ENCODE measurements at places on chromosomes 12 and 14.
A peak's percentile ranks its signal among the peaks of the same experiment; 100 is the strongest.

GRCh38 chr14:90381999-90382451 is 14.8 kb upstream of the CALM1 start:
- peak; percentile 49 for DNase-seq

DNA sequence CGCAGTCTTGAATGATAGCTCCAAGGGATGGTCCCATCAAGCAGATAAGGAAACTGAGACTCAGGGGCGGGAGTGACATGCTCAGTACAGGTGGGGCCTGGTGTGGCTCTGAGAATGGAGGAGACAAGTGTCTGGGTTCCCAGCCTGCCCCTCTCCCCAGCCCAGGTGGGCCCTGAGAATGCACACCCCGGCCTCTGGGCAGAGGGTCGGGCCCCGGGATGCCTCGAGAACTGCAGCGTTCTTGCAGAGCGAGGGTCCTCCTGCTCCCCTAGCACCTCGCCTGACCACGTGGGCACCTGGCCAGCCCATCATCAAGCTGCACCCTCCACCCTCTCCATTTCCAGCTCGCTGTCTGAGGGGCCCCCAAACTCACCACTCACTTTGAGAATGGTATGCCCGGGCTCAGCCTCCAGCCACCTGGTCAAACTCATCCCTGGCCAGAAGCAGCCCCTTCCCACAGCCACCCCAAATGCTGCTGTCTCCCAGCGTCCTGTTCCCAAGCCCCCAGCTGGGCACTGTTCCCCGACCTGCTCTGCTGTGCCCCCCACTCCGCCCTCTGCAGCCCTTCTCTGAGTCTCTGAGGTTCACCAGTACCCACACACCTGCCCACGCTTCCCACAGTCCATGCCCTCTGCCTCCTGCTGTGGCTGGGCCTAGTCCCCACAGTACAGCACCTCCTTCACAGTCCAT is 44.3 kb downstream of the CYP46A1 start:
- no peak for DNase-seq

DNA sequence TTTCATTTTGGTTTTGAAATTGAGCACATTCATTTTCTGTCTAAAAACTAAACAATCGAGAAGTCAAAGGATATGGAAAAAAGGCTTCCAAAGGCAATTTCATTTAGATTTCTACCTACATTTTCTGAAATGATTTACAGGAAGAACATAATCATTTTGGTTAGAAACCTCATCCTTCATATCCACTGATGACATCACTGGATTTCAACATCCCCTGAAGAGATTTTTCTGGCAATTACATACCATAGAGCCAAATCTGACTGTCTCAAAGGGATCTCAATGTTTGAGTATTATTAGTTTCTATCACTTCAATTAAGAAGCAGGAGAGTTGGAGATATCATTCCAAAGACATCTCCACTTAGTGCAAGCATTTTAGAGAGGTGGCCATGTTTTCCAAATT is 137.8 kb downstream of the TTC7B start:
- DNase-seq = no peak

DNA sequence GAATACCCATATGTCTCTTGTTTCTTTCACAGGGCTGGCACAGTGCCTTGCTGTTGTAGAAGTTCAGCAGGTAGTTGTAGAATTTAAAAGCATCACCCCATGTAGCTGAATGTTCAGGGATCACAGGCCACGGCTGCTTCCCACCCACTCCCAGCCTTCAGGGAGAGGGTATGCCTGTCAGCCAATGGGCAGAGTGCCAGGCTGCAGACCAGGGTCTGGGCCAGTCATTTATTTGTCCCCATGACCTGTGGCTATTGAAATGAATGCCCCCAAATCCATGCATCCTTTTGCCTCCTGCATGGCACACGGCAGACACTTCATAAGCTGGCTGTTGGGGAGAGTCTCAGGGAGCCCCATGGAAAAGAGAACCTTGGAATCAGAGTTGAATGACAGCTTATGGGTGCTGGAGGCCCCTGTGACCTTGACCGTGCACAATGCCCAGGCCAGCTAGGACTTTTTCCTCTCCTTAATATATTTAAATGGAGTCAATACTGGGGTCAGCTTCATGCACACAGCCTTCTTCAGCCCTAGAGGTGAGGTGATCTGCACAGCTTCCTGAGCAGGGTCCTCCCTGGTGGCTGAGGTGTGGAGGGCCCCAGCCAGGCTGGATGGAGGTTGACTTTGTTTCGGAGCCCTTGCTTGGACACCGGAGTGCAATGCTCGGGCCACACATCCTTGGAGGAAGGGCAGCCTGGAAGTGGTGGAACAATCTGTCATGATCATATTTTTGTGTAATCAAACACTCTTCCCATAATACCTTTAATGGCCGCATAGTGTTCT is 45.3 kb downstream of the PRMT8 start:
- no peak for DNase-seq

GRCh38 chr12:70006619-70006973 is 181.6 kb downstream of the MYRFL start:
- DNase-seq = no peak

GRCh38 chr12:132773077-132773955 is 11.7 kb upstream of the ANKLE2 start:
- DNase-seq = no peak

GRCh38 chr12:112096667-112097066 is 11.9 kb downstream of the NAA25 start:
- peak; percentile 91 for DNase-seq

DNA sequence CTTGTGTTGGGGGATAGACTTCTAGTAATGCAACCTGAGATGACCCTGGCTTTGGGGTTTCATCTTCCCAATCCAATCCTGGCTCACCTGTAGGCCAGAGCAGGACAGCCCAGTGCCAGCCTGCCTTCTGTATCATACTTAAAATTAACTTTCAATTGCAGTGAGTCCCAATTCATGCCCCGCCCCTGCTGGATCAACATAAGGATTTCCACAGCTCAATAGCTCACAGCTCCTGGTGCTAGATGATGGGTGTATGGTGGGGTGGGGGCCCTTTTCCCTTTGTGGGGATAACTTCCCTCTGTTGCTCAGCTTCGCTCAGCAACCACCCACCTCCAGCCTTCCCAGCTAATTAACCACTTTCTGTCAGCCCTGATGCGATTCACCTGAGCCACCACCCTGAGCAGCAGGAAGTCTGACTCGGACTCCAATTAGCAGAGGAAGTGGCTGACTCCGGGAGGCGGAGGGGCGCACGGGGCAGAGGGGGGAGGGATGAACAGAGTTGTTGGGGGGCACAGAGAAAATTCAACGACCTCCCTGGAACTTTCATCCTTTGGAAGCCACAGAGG is 24.3 kb upstream of the CHGA start:
- DNase-seq = no peak

- DNase-seq = no peak
Measured at GRCh38 chr14:58923751-58924405, 264.6 kb upstream of the DAAM1 start.

DNA sequence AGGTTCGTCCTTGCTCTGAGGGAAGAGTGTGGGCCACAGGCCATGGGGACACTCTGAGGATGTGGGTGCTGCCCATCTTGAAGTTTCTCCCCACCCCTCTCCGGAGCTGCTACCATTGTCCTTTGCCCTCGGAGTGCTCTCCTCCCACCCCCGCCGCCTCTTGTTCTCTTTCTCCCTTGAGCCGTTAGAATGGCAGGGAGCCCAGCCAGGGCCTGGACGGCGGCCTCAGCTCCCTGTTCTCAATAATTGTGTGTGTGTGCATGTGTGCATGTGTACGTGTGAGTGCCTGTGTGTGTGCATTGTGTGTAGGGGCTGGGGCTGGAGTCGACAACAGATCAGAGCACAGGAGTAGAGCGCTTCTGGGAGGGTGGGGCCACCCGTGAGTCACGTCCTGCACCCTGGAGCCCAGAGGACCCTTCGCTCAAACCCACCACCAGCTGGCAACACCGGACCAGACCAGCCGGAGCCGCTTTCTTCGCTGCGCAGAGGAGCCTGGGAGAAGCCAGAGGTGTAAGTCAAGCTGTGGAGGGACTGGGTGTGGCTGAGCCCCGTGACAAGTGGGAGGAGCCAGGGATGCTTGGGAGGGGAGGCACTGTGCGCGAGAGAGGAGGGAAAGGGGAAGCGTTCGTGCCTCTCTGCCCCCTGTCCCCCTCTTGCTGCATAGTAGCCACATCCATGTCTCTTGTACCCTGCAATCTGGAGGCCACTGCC is 25.9 kb upstream of the KCNA5 start:
- DNase-seq = no peak

DNA sequence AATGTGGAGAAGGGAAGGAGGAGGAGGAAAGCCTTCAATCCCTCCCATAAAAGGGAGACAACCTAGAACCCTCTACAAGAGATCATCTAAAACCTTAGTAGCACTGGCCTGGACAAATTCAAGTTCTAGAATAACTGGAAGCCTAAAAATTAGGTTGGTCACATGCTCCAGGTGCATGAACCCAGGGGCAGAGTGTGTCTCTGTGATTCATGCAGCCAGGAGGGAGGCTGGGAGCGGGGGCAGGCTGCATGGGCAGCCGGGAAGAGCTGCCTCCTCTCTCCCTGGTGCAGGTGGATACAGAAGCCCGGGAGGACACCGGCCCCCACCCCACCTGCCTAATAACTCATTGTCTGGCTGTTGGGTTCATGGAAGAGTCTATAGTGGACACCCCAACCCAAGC is 38.6 kb downstream of the CCDC85C start:
- DNase-seq = no peak

- DNase-seq = no peak
Measured at GRCh38 chr12:64797156-64797555, 27.3 kb upstream of the TBC1D30 start.

DNA sequence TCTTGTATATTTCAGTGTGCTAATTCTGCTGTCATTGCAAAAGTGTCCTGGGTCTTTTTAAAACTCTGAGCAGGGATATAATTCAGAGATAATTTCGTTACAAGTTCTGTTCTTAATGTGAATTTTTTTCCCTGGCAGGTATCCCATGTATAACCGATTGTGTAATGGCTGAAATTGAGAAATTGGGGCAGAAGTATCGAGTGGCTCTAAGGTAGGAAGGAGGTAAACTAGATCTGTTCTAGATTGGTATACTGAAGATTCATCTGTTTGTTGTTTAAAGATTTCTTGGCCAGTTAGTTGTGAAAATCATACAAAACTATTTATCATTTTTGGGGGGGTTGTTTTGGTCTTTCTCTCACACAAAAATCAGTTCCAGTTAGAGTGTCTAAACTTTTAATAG is 10.2 kb downstream of the FCF1 start:
- no peak for DNase-seq

DNA sequence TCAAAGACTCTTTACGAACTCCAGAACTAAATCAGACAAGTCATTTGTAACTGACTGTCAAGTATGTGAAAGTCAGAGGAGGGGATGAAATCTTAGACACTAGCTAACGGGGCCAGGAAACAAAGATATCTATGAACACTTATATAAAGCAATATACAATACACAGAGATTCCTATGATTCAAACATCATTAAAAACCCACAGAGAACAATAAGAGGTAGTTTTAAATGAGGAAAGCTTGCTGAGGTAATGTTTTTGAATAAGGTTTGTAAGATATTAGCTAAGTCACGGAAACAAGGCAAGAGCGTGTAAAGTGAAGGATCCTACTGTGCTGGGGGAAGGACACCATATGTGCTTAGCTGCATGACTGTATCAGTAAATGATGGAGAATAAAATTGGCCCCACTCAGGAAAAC is 36.7 kb downstream of the SAV1 start:
- DNase-seq = no peak

- peak; percentile 99 for DNase-seq
Measured at GRCh38 chr12:6946033-6946919, 2.5 kb downstream of the C12orf57 start.

DNA sequence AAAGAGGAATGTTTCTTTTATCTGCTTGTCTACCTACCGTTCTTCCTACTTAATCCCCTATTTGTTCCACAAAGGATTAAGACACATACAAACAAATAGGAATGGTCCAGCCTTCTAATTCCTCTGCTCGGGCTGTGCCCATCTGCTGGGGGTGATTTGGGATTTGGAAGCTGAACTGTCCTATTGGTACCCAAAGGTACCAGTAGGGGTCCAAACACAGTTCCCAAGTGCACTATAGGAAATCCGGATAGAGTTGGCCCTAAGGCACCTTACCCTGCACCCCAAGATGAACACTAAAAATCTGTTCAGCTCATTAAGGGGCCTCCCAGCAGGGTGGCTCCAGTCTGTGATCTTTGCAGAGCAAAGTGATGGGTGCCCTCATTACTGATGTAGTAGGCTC is 566.9 kb downstream of the NRXN3 start:
- no peak for DNase-seq

DNA sequence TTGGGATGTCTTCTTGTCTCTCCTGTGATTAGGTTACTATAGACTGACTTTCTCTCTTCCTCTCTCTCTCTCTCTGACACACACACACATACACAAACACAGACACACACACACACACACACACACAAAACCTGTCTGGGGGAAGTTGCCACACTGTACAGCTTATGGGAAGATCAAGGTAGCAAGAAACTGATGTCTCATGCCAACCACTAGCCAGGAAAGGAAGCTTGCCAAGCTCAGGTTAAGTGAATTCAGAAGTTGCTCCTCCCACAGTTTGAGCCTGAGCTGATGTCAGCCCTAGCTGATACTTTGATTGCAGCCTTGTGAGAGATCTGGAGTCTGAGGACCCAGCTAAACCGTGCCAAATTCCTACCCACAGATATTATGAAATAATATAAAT is 67.1 kb downstream of the PPFIA2 start:
- peak; percentile 81 for DNase-seq

- no peak for DNase-seq
Measured at GRCh38 chr14:28879573-28879996, 113.0 kb downstream of the FOXG1 start.

DNA sequence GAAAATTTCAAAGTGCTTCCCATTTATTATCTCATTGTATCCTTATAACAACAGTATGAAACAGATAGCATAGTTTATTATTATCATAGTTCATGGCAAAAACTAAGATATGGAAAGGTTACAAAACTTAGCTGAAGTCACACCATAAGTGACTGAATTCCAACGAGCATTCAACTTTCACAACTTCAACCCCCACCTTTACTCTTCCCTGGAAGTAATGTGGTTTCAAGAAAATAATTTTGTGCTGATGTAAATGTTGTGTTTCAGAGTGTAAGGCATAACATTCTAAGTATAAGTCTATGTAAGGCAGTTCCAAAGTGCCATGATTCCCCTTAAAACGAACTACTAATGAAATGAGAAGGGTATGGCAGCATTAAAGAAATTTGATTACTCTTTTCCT is 454.5 kb downstream of the BCAT1 start:
- DNase-seq = peak; percentile 8

DNA sequence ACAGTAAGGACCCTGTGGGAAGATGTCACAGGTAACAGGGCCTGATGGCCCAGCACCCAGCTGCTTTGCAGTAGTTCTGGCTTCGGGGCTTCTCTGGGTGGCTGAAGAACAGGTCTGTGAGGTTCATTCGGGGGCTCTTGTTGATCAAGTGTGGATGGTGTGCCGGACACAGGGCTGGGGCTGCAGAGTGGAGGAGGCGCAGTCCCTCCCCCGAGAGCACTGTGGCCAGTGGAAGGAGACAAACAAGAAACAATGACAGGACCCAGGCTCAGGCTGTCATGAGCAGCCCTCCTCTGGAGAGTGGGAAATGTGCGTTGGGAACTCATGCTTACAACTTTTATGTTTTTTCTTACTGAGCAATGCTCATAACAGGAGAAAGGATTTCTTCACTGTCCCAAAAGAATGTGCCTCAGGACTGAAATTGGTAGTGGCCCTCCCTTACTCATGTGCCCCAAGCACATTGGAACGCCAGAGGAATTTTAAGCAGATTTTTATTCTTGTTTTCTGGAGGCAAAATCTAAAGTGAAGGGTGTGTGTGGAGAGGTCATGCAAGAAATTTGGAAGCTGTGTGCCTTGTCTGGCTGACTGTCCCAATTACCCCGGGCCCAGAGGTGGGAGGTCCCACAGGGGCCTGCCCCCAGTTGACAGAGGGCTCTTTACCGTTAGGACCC is 233.8 kb downstream of the CACNA1C start:
- DNase-seq = no peak

Data from kidney tubule cell (primary cell).